ENCODE measurements at places on chromosomes 2 and 18.

DNA sequence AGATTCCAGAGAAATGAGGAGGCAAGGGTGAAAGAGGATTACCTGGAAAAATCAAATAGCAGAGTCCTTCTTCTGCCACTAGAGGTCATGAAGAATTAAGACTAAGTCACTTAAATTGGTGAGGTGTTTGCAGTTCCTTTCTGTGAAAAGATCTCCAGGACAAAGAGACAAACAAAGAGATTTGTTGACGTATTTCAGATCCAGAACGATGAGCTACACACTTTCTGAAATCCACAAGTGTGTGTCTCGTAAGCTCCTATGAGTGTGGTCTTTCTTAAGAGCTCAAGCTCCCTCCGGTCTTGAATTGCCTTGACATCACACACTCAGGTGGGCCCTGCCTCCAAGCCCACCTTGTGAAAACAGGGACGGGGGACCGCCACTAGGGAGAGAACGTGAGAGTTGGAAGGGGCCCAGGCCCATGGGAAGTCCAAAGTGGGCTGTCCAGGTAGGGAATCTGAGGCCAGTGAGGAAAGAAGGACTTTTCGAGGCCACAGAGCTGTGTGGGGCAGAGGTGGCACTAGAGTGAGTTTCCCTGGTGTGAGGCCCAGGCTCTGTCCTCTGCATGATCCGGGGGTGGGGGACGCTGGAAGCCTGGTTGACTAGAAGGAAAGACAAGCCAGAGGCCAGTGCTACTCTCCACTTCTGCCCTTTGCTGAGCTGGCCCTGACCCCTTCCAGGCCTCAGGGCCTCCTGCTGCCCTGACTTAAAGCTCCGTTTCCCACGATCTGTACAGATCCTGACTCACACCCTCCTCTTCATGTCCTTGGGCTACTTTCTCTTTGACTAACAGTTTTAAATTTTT, 168.1 kb upstream of the NCK2 start:
- DNase-seq, result peak; percentile 27

GRCh38 chr2:150705357-150705756, 217.9 kb upstream of the RND3 start:
- no peak for DNase-seq

GRCh38 chr2:61220768-61221167, 58.8 kb downstream of the C2orf74 start:
- DNase-seq, result no peak

DNA sequence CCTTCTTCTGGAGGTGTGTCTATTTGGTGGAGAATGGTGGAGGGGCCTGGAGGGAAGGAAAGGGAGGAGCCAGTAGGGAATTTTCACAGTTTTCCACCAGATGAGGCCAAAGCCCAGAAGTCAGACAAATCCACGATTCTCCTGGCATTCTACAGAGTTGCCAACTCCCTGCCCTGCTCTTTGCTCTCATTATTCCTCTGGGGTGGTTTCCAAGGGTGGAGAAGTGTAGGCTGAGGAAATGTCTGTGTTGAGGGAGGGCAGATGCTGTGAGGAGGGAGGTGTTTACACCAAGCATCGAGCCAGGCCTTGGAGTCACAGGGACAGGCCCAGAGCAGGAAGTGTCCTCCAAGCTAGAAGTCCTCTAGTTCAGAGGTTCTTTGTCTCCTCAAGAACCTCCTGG, 124.1 kb upstream of the LGALSL start:
- peak; percentile 57 for DNase-seq

GRCh38 chr2:223269386-223269785, 217.4 kb downstream of the KCNE4 start:
- no peak for DNase-seq

DNA sequence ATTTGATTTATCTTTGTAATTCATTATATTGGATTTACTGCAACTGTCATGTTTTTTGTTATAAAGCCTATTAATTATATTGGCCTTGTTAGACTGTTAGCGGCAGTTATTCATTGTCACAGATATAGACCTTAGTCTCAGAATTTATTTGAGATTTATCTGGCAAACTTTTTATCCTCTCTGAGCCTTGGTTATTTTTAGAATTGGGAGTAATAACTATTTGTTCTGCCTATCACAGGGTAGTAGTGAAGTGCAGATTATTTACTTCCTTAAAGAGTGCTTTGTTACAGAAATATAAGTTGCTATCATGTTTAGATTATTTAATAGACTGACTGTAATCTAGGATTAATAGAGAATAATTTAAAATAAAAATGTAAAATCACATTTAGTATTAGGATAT, 41.9 kb downstream of the AGPS start:
- no peak for DNase-seq

DNA sequence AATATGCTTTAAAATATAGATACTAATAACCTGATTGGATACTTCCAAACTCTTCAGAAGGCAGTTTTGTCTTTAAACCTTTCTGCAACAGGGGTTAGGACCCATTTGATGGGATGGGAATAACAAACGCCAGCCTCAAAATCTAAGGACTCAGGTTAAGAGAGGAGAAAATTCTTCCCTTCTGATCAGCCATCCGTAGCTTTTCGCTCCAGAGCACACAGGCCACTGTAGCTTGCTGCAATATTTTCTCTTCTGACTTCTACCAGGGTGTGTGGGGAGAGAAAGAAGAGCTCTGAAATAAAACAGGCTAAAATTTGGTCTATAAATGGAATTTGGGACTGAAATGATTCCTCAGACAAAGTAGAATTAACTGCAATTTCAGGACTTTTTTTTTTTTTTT, 95.1 kb downstream of the ALPK2 start:
- DNase-seq, result no peak

- DNase-seq, result no peak
These were observed 103.3 kb downstream of the METTL4 start for GRCh38 chr18:2468051-2468450.

GRCh38 chr2:191756761-191757160, 78.8 kb downstream of the NABP1 start:
- no peak for DNase-seq
